Esophagus muscularis mucosa (tissue), 4 donors: ENCODE measurements at places on chromosomes 6 and 20. TPM values are rescaled to one million over a fixed set of nuclear protein-coding genes. Genes with fewer than 3 reads are reported as not detected.

DNA sequence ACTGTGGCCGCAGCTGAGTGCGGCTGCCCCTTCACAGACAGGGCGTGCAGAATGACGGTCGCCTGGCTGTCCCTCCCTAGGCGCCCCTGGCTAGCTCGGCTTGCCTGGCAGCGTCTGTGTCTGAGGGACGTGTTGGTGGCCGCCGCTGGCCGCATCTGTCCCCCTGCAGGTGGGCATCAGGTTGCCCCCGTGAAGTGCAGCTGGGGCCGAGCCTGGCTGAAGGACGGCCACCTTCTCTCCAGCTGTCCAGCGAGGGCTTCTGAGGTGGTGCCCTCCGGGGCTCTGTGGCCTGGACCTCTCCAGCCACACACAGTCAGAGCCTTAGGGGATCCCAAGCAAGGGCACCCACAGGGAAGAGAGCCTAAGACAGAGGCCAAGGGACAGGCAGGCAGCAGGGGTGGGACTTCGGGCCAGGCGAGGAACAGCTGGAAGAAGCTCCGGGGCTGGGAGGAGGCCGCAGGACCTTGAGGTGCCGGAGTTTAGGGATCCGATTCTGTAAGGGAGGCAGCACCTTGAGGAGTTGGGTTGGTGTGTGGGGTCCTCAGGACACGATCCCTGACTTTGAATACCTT lies 89.0 kb upstream of the EPB41L1 start:
- no peak for DNase-seq

DNA sequence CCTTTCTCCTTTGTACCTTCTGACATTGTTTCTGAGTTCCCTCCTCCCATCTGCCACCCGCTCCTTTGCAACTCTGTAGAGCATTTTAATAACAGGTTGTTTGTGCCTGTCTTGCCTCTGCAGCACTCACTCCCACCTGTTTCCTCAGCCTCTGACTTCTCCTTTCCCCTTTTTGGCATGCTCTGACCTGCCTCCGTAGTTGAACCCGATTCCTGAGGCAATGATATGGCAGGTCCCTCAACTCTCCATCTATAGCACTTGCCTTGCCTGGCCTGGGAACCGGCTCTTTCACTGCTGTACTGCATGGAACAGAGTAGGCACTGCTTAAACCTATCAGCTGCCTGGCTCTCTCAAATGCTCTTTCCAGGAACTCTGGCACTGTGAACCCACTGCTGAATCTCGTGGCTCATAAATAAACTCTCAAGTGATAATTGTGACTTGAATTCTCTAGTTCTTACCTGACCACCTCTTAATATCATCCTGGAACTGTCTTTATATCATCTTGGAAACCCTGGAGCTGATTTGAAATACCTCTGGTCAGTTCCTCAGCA lies 50.3 kb downstream of the UTRN start:
- DNase-seq = peak; percentile 84

GRCh38 chr6:126574301-126574700 lies 234.4 kb downstream of the CENPW start:
- no peak for DNase-seq

DNA sequence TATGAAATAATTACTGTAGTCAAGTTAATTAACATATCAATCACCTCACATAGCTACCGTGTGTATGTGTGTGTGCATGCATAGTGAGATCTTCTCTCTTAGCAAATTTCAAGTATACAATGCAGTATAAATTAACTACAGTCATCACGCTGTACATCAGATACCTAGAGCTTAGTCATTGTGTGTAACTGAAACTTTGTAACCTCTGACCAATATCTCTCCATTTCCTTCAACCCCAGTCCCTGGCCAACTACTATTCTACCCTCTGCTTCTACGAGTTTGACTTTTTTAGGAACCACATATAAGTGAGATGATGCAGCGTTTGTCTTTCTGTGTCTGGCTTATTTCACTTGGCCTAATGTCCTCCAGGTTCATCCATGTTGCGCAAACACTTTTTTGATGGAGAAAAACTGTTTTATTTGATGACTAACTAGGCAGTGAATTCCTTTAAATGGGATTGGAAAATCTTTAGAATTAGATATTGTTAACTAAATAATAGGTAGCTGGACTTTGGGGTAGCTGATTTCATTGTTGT lies 459.5 kb downstream of the DHX35 start:
- DNase-seq = no peak

DNA sequence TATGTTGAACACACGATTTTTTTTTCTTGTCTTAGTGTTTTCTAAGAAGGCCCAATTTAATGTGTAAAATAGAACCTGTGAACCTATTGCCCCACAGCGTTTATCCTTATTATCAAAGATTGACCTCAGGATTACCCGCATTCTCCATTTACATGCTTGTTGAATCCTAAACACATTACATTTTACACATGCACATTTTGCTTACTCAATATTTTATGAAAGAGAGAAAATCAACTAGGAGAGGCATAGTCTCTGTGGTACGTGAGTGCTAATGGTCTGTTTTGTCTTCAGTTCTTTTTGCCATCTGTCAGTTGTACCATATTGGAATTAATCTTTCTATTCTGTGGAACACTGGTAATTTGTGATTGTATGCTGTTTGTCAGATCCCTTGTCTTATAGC lies 80.1 kb upstream of the SMIM8 start:
- no peak for DNase-seq

DNA sequence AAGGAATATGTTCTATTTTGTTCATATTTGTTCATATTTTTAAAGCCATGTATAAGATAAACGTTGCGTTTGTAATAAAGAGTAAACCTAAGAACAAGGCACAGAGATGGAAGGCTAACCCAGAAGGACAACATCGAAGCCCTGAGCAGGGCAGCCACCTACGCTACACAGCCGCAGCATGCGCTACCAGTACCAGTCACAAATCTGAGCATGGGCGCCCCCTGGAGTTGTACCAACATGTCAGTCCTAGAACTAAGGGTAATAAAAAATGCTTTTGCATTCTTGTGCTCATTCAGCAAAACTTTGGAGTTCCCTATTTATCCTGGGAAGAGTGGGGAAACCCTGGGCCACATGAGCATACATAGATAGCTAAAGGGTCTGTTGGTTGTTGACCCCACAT lies 70.6 kb downstream of the PLEKHG1 start:
- no peak for DNase-seq

- DNase-seq = no peak
These were observed 17.9 kb downstream of the EPB41L2 start for GRCh38 chr6:131045139-131045538.

DNA sequence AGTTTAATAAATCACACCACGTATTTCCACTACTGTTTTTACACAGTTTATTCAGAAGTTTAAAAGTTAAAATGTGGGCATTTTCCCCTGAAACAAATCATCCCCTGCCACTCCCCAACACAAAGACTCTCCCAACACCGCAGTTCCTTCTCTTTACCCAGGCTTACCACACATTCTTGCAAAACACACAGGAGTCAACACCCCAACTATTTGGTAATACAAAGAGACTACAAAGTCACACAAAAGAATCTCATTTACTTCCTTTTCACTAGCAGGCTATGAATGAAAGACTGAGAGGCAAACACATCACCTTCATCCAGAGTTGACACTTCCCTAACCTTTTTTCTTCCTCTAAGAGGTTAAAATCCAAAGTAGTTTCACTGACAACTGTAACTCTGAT lies 51.1 kb downstream of the KCTD20 start:
- no peak for DNase-seq

DNA sequence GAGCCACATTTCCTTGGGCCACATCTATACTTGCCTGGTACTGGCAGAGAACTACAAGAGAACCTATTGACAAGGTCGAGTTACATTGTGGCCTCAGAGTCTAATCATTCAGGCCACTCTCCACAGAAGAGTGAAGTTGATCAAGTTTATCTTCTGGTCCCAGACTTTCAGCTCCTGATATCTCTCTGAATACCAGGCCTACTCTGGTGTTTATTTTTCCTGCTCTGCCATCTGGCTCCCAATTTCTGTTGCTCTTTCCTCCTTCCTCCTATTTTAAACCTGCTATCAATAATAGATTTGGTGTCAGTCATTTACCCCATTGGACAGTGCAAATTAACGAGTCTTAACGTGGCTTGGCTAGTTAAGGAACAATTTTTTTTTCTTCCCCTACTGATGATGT lies 46.6 kb downstream of the SCGN start:
- DNase-seq = no peak

DNA sequence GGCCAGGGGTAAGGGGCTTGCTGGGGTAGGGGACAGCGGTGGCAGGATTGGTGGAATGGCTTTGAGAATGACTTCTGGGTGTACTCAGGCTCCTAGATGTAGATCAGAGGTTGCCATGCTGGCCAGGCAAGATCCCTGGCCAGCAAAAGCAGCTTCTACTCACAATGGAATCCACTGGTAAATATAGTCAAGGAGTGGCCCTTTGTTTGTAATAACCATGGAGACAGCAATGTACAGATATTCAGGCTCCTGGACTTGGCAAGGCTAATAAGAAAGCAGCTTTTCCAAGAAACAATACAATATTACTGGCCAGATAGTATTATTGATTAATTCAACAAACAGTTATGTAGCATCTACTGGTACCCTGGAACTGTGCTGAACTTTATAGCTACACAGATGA lies 37.9 kb downstream of the CDH26 start:
- DNase-seq = peak; percentile 34

GRCh38 chr20:11553603-11554002 lies 364.1 kb upstream of the BTBD3 start:
- DNase-seq = no peak

GRCh38 chr6:109027964-109028363 lies 66.7 kb downstream of the SESN1 start:
- DNase-seq = no peak

GRCh38 chr6:165817771-165818170 lies 154.7 kb upstream of the PDE10A start:
- no peak for DNase-seq

- no peak for DNase-seq
These were observed 45.0 kb upstream of the GGTLC1 start for GRCh38 chr20:24033565-24033964.

DNA sequence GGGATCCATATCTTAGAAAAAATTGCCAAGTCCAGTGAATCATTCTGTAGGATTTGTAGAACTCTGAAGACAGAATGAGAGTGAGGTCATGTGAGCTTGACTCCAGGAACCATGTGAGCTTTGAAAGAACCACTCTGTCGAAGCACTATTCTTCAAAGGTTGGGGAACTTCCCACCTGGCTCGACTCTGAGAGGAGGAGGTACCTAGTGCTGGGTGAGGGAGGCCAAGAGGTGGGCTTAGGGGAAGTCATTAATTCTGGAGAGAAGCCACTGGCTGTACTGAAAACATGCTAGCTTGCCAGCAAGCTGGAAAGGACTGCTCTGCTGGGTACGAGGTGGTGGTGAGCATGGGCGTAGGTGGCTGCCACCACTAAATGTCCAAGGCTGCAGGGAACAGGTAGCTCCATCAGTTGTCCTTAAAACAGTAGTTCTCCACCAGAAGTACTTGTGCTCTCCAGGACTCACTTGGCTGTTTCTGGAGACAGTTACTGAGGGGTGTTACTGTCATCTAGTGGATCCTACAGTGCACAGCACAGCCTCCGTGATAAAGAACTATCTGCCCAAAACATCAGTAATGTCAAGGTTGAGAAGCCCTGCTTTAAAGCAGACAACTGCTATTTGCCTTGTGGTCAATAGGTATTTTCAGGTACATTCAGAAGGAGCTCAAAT lies 34.7 kb upstream of the SYNJ2 start:
- peak; percentile 89 for DNase-seq

DNA sequence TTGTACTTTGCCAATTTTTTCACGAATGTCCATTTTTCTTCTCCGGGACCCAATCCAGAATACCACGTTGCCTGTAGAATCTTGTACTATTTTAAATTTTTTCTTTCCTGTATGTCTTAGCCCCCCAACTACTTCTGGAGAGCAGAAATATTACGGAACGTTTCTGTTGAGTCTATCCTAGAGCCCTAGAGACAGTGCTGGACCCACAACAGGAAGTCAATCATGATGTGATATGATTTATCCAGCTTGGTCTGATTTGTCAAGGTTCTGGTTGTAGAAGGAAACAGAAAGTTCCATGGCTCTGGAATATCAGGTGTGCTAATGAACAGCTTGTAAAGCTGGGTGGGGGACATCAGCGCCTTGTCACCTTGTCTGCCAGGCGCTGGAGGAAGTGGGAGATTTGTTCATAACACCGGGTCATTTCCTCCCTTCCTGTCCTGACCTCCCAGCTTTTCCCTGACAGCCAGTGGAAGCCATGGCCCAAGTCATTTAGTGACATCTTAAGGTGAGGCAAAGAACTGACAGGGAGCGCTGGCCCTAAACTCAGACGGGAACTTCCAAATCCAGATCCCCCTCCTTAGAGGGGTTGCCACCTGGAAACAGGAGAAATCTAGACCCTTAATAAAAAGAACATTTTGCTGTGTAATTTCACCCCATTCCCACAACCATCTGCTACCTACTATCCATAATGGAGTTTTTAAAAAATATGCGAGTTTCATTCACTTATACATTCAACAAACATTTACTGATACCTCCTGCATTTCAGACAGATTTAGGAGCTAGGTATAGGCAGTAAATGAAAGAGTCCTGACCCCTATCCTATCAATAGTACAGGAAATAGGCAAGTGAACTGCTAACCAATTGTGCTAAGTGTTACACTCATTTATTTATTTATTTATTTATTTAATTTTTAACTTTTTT lies 130.5 kb downstream of the ZFP64 start:
- DNase-seq = no peak

DNA sequence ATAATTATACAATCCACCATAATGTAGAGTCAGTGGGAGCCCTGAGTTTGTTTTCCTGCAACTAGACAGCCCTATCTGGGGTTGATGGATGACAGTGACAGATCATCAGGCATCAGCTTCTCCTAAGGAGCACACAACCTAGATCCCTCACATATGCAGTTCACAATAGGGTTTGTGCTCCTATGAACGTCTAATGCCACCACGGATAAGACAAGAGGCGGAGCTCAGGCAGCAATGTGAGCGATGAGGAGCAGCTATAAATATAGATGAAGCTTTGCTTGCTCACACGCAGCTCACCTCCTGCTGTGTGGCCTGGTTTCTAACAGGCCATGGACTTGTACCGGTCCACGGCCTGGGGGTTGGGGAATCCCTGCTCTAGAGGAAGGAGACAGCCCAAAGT lies 25.9 kb downstream of the EDEM2 start:
- DNase-seq = no peak

- no peak for DNase-seq
These were observed 85.5 kb downstream of the SLC22A23 start for GRCh38 chr6:3371222-3371949.

Gene TMEM74B
- 2.1 TPM for total RNA-seq

Gene RFX6
- not detected for total RNA-seq

Gene OPRL1
- total RNA-seq = 0.83 TPM

Gene MYB
- total RNA-seq = 0.83 TPM

Gene FAM162B
- total RNA-seq = 14.7 TPM

Gene CDK19
- 14.4 TPM for total RNA-seq

Gene TRIM15
- total RNA-seq = 0.42 TPM

Gene TCP11
- 1.1 TPM for total RNA-seq

Gene GID8
- 30.1 TPM for total RNA-seq
